Fibroblast of skin of right quadriceps (primary cell): ENCODE measurements at places on chromosomes 16 and 17.

- no peak for DNase-seq
Measured at GRCh38 chr17:38893607-38894006, 23.7 kb downstream of the LASP1 start.

- DNase-seq = no peak
Measured at GRCh38 chr16:28879261-28879840, 1.1 kb downstream of the ATP2A1 start.

DNA sequence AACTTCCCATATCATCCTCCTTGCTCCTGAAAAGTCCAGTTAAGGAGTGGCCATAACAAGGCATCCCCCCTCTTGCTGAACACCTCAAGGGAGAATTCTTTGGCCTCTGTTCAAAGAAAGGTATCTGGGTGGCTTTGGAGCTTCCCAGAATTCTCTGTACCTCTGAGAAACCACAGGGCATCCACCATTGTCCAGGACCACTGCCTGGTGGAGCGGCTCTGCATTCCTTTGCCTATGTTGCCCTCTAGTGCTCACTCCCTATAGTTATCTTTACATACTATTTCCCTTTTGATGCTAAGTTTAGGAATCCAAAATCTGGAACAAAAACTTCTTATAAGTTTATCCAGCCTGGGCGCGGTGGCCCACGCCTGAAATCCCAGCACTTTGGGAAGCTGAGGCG lies 30.3 kb downstream of the CHD9NB start:
- DNase-seq = peak; percentile 42

DNA sequence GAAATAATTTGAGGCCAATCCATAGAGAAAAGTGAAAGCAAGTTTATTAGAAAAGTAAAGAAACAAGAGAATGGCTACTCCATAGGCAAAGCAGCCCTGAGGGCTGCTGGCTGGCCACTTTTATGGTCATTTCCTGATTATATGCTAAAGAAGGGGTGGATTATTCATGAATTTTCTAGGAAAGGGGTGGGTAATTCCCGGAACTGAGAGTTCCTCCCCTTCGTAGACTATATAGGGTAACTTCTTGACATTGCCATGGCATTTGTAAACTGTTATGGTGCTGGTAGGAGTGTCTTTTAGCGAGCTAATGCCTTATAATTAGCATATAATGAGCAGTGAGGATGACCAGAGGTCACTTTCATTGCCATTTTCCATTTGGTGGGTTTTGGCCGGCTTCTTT lies 4.4 kb downstream of the DHRS7B start:
- no peak for DNase-seq

DNA sequence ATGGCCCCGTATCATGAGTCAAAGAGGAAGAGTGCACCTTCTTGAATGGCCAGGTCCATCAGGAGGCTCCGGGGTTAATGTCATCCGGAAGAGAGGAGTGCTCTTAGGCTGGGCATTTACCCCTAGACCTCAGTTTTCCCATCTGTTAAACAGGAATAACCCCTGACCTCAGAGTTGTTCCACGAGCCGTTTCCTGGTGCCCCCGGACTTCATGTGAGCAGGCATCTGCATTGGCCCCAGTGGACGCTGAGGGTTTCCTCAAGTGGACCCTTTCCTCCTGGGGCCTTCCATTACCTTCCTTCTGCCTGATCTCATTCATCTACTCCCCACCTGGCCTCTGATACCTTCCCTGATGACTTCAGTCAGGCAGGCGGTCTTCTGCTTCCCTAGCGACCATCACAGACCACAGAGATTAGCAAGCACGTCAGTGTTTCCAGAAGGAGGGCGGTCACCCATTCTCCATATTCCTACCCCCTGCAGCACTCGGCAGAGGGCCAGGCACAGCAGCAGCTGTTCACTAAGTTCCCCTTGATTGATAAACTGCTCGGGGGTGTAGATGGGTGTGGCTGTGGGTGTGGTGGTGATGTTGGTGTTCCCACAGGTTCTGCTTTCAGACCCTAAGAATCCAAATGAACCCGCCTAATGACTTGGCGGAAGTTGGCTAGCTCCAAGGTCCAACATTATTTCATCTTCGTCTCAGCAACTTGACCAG lies 346.6 kb upstream of the TNRC6C start:
- DNase-seq = no peak

GRCh38 chr17:57186226-57187019 lies 69.9 kb upstream of the MSI2 start:
- no peak for DNase-seq

DNA sequence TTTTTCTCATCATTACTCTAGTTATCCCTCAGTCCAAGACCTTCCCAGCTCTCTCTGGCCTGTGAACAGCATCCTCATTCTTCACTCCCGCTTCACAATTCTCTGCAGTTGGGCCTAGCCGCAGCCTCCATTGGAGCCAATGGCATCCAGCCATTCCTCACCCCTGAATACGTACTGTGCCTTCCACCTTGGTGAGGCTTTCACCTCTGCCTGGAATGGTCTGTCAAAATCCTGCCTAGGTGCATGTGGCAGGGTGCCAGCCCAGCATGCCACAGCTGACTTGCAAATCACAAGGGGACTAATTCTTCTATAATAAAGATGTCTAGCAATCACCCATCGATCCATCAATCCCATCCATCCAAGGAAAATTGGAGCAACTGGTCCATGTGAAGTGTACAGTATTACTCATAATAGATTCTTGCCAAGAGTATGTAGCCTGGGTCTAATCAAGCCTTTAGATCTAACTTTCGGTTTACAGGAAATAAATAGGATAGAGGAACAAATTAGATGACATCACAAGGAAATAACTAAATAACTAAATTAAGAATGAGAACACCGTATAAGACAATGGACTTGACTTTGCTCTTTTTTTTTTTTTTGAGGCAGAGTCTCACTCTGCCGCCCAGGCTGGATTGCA lies 5.1 kb upstream of the CX3CL1 start:
- peak; percentile 13 for DNase-seq

- no peak for DNase-seq
Measured at GRCh38 chr16:85686912-85687591, 1.7 kb downstream of the GINS2 start.

DNA sequence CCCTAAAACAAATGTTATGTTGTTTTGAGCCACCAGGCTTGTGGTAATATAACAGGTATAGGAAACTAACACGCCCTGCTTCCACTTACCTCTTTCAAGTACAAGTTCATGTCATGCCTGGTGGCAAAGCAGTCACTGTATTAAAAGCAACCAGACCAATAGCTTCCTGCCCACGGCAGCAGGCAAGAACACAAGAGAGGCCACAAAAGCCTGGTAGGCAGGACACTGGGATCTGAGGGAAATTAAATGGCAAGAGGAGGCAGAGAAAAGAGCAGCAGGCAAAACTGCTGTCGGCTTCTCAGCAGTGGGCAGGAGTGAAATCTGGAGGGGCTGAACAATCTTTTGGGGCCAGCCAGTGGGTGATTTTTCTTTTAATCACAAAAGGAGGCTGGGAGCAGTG lies 2.2 kb downstream of the CYTH1 start:
- no peak for DNase-seq

GRCh38 chr17:59530531-59530930 lies 34.9 kb upstream of the DHX40 start:
- DNase-seq = no peak

- DNase-seq = peak; percentile 84
Measured at GRCh38 chr17:7833795-7834541, at the start of gene KDM6B. Gene KDM6B, plus strand, starts transcription at chr17:7834217. Its CDS starts 11,338 bp downstream, at chr17:7845555.

- DNase-seq = no peak
Measured at GRCh38 chr16:2478279-2478678, 3.4 kb downstream of the TBC1D24 start.
